ENCODE measurements at places on chromosomes 2 and 18. TPM values are rescaled to one million over a fixed set of nuclear protein-coding genes. Genes with fewer than 3 reads are reported as not detected.
A peak's percentile ranks its signal among the peaks of the same experiment; 100 is the strongest.

AMER3 gene
- not detected for total RNA-seq

DNA sequence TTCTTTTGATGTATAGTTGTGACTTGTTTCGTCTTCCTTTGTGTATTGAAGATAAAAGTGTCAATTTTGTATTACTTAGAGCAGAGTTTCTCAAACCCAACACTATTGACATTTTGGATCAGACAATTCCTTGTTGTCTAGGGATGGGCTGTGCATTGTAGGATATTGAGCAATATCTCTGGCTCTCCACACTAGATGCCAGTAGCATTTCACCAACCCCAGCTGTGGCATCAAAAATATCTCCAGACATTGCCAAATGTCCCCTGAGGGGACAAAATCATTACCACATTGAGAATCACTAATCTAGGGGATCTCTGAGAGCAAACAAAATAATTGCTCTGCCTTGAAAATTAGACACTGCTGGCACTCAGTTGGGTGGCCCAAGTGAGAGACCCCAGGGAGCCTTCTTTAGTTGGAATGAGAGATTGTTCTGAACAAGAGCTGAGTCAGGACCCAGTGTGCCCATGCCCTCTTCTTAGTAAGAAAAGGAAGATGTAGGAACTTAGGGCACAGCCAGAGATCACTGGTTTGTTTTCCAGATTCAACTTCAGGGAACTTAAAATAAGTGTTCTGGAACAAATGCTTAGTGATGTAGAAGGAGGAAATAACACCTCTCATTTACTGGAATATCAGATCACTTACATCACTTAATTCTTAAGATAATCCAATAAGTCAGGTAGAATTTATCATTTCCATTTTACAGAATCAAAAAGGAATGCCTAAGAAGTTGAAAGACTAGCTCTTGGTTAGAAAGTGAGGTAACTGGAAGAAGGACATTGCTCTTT, 466.6 kb upstream of the TNP1 start:
- no peaks in the 10 kb centered on the region for H3K27me3 ChIP-seq
- DNase-seq, result no peak
- H3K27ac ChIP-seq, result no peak overlapping the region
- no peak overlapping the region for H3K4me3 ChIP-seq

CABYR gene
- total RNA-seq, result 9.5 TPM

- H3K36me3 ChIP-seq, result no peaks in the 10 kb centered on the region
- DNase-seq, result no peak
- H3K27ac ChIP-seq, result no peak overlapping the region
- H3K27me3 ChIP-seq, result no peaks in the 10 kb centered on the region
- no peaks in the 10 kb centered on the region for H3K4me1 ChIP-seq
Observed at GRCh38 chr2:137020452-137021196, 255.3 kb downstream of the THSD7B start.

DNA sequence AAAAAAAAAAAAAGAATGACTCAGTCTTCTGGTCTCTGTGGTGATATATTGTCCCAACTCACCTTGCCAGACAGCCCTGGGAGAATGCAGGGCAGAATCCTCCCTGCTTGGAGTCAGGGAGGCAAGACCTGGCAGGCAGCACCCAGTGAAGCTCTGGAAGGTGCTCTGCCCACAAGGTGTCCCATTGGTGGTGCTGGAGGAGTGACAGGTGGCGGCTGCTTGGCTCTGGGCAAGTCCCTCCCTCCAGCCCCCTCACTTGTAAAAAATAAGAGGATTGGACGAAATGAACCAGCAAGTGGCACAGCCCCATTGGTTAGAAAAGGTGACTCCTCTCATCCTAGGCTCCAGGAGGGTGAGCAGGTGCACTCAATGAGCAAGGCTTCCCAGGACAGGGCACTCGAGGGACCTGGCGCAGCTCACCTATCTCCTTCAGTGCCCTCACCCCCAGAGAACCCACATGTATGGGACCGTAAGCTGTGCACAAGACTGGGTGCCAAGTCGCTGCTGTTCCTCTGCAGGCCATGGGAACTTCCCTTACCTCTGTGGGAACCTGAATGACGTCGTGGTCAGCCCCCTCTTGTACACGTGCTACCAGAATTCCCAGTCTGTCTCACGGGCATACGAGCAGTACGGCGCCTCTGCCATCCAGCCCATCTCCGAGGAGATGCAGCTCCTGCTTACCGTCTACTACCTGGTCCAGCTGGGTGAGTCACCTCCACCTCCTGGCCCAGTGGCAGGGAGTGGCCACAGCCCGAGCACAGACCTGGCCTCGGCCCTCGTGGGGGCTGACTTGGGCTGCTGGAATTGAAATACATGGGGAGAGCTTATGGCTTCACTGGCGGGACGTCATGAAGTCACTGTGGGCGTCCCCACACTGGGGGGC, 54.6 kb downstream of the GREB1 start:
- no peak overlapping the region for H3K27ac ChIP-seq
- DNase-seq, result no peak
- no peak overlapping the region for H3K4me3 ChIP-seq
- H3K27me3 ChIP-seq, result peaks cover 13% of the 10 kb centered on the region
- H3K4me1 ChIP-seq, result peaks cover 6% of the 10 kb centered on the region

SERPINB11 gene
- not detected for total RNA-seq

GRCh38 chr2:44245083-44245861, 30.0 kb upstream of the SLC3A1 start:
- no peak for DNase-seq
- H3K4me3 ChIP-seq, result no peak overlapping the region
- H3K36me3 ChIP-seq, result no peaks in the 10 kb centered on the region
- peaks cover 3% of the 10 kb centered on the region for H3K4me1 ChIP-seq
- no peak overlapping the region for H3K27ac ChIP-seq

MYCN gene
- total RNA-seq, result 3.7 TPM

ZNF236 gene
- 1.1 TPM for total RNA-seq

MAPK4 gene
- total RNA-seq, result not detected

DNA sequence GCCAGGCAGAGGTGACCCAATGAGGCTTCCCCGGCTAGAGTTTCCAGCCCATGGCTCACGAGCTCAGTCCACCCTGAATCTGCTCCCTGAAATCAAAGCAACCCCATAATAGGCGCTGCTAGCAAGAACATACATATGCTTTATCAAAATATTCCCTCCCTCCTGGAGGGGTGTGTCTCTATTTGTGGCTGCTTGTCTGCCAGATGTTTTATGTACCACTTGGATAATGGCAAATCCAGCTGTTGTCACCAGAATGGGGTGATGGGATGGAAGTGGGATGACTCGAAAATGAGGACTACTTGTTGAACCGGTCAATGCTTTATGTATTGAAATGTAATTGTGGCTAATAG, 152.0 kb downstream of the GALNT14 start:
- no peak for DNase-seq
- H3K4me3 ChIP-seq, result no peak overlapping the region
- H3K27ac ChIP-seq, result no peak overlapping the region
- no peaks in the 10 kb centered on the region for H3K36me3 ChIP-seq
- H3K4me1 ChIP-seq, result no peaks in the 10 kb centered on the region

DNA sequence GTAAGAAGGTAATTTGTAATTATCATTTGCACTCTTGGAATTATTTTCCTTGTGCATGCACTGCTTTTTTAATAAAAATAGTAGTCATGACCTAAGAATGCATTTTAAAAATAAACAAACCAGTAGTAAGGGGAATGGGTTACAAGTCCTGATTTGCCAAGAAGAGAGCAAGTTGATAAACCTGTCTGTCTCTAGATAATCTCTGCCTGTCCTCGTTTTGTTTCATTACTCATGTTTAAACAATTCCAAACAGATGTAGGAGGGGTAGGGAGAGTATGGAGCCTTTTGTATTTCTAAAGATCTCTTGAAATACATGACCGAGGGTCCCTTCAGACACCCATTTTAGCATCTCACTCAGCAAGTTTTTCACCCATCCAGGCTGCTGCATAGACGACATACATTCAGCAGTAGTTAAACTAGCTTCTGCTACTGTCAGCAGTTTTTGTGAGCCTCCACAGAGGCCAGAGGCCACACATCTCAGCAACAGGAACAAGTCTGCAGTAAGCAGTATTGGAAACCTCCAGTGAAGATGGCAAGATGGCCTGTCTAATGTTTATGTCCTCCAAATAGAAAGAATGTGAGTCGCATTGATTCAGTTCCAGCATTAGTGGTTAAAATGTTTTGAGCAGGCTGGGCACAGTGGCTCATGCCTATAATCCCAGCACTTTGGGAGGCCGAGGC, 2.3 kb upstream of the EXOC6B start:
- H3K27ac ChIP-seq, result peak overlapping the region; percentile 71
- no peaks in the 10 kb centered on the region for H3K27me3 ChIP-seq
- no peak overlapping the region for H3K4me3 ChIP-seq
- DNase-seq, result peak; percentile 86
- no peaks in the 10 kb centered on the region for H3K36me3 ChIP-seq

DNA sequence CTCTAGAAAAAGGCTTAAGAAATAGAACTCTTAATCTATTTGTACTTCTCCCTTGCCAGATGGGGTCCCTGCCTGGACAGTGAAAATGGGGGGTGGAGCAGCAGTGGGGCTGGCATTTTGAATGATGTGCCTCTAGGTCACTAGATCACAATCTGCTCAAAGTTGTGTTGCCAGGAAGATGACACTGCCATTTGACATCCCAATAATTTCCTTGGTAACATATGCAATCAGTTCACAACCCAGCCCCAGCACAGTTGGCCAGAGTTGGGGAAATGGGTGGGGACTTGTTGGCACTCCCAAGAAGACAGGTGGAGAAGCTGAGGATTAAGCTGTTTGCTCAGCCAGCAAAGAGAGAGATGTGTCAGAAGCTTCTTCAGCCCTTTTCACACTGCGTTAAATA, 558.3 kb upstream of the KLHL29 start:
- no peak for DNase-seq
- no peak overlapping the region for H3K27ac ChIP-seq
- H3K4me3 ChIP-seq, result no peak overlapping the region
- H3K27me3 ChIP-seq, result no peaks in the 10 kb centered on the region
- H3K4me1 ChIP-seq, result no peaks in the 10 kb centered on the region

DNA sequence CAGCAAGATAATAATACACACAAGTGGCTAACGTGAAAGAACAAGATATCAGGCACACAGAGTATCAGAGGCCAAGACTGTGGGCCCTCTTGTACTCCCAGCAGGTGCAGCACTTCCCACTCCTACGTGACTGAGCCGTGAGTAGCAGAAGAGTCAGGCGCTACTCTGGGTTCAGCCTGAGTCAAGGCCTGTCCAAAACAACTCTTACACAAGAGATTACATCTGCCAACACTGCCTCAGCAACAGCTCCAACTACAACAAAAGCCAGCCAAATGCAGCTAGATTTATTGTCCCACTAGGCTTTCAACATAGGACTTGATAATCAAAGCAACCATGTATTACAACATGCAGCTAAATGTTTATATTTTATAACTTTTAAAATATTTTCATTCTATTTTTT, 56.2 kb downstream of the ITSN2 start:
- no peak overlapping the region for H3K4me3 ChIP-seq
- no peaks in the 10 kb centered on the region for H3K27me3 ChIP-seq

SAG gene
- not detected for total RNA-seq

DNAJC5G gene
- total RNA-seq, result not detected

TGFA gene
- 0.42 TPM for total RNA-seq

KCNJ13 gene
- total RNA-seq, result not detected

CXCR1 gene
- not detected for total RNA-seq

- no peaks in the 10 kb centered on the region for H3K4me1 ChIP-seq
- H3K27ac ChIP-seq, result no peak overlapping the region
- no peaks in the 10 kb centered on the region for H3K36me3 ChIP-seq
- no peak overlapping the region for H3K4me3 ChIP-seq
- H3K27me3 ChIP-seq, result no peaks in the 10 kb centered on the region
- DNase-seq, result no peak
Observed at GRCh38 chr2:239593455-239593854, 192.6 kb upstream of the HDAC4 start.

DNA sequence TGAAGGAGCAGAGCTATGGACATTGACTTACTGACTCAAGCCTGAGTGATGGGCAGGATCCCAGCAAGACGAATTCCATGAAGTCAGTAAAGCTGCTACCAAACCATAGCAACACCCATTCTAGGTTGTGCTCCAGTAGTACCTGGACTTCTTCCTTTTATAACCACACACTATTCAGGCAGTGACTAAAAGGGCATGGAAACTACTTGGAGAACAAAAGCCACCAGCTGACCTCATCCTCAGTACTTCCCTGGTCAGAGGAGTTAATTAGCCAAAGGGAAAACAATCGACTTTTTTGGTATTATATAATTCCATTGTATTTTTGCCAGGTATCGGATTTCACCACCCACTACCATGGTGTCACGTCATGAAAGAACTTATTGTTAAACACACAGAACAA, 237.1 kb downstream of the TTC32 start:
- no peak for DNase-seq
- no peaks in the 10 kb centered on the region for H3K36me3 ChIP-seq
- H3K4me1 ChIP-seq, result peaks cover 8% of the 10 kb centered on the region
- no peak overlapping the region for H3K27ac ChIP-seq
- no peaks in the 10 kb centered on the region for H3K27me3 ChIP-seq

METTL8 gene
- 19.5 TPM for total RNA-seq

DNA sequence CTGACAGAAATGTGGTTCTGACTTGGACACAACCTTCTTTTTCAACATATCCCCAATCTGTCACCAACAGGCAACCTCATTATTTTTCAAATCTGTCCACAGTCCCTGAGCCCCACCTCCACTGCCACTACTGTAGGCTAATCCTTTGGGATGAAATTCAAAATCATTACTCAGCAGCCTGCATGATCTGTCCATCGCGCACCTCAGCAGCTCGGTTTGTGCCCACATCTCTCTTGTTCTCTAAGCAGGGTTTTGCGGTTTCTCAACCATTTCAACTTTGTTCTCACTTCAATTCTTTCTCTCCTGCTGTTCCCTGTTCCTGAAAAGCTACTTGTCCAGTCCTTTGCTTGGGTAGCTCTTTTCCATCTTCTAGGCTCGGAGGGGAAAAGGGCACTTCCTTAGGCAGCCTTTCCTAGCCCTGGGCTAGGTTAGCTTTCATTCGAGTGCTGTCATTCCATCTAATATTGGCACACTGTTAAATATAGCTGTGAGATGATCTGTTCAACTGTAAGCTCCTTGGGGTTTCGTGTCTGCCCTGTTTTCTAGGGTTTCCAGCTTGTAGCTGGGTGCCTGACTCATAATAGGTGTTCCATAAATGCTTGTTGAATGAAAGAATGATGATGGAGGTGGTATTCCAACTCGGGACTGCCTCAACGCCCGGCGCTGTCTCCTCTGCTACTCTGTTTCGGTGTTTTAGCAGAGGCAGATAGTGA, 653 bp upstream of the ANKAR start:
- DNase-seq, result no peak
- peak overlapping the region; percentile 84 for H3K27ac ChIP-seq
- H3K36me3 ChIP-seq, result peaks cover 42% of the 10 kb centered on the region
- peak overlapping the region; percentile 47 for H3K4me3 ChIP-seq

GPR155 gene
- 3.4 TPM for total RNA-seq

GRCh38 chr2:210086292-210086691, 83.9 kb downstream of the RPE start:
- H3K4me3 ChIP-seq, result no peak overlapping the region
- no peak overlapping the region for H3K27ac ChIP-seq
- no peaks in the 10 kb centered on the region for H3K36me3 ChIP-seq
- DNase-seq, result no peak
- H3K27me3 ChIP-seq, result no peaks in the 10 kb centered on the region

DNA sequence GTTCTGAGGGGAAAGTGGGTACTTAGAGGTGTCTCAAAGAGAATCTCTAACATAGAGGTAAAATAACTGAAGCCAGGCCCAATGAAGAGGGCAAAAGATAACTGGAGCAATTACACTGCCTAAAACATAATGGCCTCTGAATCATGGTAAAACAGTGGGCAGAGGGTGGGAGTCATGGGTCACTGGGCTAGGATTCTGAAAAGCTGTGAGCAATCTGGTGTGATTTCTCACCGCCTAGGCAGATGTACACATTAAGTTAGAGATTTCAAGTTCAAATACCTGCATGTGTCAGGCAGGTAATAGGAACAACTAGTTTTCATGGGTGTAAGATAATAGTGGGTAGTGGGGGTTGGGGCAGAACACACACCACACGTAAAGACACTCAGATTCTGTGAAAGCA, 45.6 kb downstream of the INSIG2 start:
- no peak overlapping the region for H3K27ac ChIP-seq
- no peak overlapping the region for H3K4me3 ChIP-seq
- no peaks in the 10 kb centered on the region for H3K36me3 ChIP-seq
- H3K27me3 ChIP-seq, result no peaks in the 10 kb centered on the region
- no peak for DNase-seq

Measured in SJSA1 (cell line).